Stimulated activated CD4-positive, alpha-beta T cell treated with anti-CD3 and anti-CD28 coated beads, TNF-alpha, amount 100 ng/mL, for 4 hours (primary cell): ENCODE measurements at places on chromosomes 6 and 20.

DNA sequence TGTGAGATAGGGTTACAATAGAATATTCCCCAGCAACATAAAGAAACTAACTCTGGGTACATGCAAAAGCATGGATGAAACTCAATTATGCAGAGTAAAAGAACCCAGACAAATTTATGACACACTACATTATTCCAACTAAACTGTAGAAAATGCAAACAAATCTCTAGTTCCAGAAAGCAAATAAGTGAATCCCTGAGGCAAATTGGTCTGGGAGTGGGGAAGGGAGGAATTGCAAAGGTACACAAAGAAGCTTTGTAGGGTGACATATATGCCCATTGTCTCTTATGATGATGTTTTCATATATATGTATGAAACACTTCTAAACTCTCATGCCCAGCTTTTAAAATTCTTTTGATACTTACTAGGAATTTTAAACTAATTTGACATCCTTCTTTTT lies 266.0 kb downstream of the CDKAL1 start:
- DNase-seq = no peak

DNA sequence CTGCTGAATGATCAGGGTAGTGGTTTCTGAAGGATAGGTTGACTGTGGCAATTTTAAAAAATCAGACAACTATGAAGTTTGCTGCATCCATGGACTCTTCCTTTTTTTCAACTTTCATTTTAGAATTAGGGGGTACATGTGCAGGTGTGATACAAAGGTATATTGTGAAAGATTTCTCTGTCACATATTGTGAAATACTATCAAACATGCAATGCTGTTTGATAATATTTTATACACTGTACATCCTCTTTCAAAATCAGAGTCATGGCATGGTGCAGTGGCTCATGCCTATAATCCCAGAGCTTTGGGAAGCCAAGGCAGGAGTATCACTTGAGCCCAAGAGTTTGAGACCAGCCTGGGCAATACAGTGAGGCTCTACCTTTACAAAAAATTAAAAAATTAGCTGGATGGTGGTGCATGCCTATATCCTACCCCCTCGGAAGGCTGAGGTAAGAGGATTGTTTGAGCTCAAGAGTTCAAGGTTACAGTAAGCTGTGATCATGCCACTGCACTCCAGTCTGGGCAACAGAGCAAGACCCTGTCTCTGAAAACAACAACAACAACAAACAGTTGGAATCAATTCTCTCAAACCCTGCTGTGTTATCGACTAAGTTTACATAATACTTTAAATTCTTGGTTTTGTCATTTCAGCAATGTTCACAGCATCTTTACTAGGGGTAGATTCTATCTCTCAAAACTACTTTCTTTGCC lies 4.6 kb downstream of the WFDC12 start:
- no peak for DNase-seq

- no peak for DNase-seq
These were observed 54.8 kb downstream of the MEI4 start for GRCh38 chr6:77707603-77708002.

GRCh38 chr6:120852293-120852849 lies 481.9 kb downstream of the TBC1D32 start:
- no peak for DNase-seq

DNA sequence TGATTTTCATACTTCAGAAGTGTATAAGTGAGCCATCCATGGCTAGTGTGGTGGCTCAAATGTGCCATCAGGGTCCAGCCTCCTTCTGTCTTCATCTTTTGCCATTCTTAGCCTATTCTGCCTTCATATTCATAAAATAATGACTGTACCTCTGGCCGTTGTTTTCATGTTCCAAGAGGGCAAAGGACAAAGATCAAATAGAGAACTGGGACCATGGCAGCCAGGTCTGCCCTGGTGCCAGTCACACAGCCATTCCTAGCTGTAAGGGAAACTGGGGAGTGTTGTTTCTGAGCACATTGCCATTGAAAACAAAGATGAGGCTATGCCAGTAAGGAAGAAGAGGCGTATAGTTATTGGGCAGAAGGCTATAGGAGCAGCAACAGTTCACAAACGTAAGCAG lies 518.6 kb downstream of the TFAP2B start:
- DNase-seq = no peak

DNA sequence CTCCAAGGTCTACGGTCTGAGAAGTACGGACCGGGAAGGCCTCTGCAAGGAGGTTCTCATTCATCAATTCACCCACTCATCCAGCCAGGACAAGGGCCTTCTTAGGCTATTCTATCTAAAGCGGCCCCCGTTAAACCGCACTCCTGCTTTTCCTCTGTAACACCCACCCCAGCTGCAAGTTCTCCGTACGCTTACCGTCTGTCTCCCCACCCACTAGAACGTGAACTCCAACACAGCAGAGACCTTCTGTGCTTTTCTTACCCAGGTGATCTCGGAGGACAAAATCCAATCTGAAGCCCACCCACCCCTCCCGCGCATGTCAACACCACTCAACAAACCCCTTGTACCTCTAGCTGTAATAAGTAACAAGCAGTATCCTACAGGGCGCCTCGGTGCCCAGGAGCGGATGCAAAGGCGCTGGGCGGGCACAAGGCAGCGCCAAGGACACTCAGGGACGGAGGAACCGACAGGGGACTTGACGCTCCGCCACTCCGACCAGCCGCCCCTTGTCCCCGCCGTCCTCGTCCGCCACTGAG lies 351 bp downstream of the AURKA start:
- DNase-seq = no peak

DNA sequence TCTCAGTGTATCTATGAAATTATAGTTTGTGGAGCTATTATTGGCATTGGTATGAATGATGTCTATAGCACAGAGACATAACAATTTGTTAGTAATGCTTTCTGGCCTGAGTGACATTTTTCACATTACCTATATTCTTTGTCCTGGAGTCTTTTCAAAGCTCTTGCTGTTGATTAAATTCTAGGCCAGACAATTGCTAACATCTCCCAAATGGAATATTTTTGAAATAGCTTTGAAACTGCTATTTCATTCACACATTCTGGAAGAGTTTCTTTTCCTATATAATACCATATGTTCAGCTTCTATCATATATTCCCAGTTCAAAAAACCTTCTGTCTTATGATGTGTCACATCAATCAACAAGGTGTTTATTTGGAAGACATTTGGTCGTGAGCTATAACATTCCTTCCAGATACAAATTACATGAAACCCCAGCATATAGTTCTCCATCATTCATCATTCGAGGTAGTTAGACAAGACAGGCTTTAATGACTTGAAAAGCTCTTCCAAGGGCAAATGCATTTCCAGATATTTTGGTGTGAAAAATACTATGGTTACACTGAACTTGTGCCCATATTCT lies 452.8 kb downstream of the KHDRBS2 start:
- no peak for DNase-seq
